ENCODE measurements at places on chromosomes 12 and 14.

DNA sequence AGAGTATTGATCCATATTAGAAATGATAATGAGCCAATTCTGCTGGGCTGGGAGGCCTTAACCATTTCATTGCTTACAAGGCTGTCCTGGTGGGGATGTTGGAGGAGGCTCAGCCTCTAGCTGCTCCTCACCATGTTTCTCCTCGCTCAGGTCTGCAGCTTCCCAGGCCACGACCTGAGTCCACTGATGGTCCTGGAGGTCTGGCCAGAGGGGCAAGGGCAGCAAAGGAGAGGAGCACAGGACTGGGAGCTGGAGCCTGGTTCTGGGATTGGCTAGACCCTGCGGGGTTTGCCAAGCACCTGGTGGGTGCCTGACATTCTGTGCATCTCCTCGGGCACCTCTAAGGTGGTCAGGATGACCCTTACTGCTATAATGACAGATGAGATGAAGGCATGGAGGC is 92.6 kb downstream of the KIF26A start:
- DNase-seq: no peak

DNA sequence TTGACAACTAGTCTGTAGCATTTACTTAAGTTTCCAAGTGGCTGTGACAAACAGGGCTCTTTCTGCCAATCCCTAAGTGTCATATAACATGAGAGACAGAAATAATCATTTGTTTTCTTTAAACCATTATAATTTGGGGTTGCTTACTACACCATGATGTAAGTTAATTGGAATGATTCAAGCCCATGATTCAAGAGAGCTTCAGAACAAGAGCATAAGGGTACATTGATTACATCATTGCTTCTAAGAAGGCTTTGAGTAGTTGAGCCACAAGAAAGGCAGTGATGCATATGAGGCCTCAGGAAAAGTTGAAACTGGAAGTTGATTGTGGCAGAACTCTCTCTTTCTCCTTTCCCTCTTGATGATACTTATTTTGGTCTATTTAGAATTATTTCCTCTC is 444.0 kb downstream of the CCER1 start:
- DNase-seq: no peak

DNA sequence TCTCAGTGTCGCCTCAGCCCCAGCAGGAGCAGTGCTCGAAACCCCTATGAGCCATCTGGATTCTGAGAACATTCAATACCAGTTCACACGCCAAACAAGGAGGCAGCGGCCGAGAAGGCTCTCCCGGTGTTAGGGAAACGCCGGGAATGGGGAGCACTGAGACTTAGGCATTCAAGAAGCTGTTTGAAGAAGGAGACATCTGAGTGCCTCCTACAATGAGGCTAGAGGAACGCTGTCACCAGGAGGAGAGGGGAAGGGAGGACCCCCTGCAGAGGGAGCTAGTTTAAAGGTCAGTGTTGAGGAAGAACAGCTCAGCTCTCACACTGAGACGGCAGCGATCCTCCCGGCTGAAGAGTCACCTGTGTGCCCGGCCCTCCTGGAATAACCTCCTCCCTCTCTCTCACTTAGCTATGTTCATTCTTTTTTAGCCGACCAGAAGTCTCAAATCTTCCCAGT is 69.9 kb downstream of the SERPINA3 start:
- no peak for DNase-seq

GRCh38 chr12:15956413-15957185 is 45.5 kb downstream of the DERA start:
- no peak for DNase-seq

DNA sequence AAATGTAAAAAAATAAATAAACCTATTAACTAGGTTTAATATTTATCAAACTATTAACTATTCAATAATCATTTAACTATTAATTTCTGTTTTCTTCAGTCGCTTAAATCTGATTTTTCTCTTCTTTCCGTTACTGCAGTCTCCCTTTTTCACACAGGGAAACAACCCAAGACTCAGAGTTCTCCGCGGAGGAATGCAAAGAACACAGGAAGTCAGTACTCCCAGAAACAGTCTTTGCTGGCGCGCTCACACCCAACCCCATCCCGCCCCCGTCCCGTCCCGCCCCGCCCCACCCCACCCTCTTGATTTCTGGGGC is 351 bp upstream of the METTL17 start:
- no peak for DNase-seq

DNA sequence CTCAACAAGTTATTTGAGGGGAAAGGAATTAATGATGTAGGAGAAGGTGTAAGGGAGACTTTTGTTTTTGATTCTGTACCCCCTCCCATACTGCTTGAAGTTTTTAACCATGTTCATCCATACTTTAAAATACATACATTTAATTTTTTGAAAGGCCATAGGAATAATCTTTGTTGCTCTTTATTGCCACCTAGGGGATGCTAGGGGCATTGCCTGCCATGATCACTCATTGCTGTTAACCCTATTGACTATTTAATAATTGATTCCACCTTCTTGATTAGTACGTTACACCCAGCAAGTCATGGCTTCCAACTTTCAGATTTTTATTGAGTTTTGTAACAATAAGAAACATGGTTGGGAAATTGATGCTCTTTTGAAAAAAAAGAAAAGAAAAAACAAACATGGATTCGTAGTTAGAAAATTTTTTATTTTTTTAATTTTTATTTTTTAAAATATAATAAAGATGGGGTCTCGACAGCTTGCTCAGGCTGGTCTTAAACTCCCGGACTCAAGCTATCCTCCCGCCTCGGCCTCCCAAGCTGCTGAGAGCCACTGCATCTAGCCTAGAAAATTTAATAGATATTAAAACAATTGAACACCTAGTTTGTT is 8.5 kb upstream of the PRKAB1 start:
- DNase-seq: no peak

- no peak for DNase-seq
Measured at GRCh38 chr12:57191410-57191809, 25.2 kb upstream of the NXPH4 start.

DNA sequence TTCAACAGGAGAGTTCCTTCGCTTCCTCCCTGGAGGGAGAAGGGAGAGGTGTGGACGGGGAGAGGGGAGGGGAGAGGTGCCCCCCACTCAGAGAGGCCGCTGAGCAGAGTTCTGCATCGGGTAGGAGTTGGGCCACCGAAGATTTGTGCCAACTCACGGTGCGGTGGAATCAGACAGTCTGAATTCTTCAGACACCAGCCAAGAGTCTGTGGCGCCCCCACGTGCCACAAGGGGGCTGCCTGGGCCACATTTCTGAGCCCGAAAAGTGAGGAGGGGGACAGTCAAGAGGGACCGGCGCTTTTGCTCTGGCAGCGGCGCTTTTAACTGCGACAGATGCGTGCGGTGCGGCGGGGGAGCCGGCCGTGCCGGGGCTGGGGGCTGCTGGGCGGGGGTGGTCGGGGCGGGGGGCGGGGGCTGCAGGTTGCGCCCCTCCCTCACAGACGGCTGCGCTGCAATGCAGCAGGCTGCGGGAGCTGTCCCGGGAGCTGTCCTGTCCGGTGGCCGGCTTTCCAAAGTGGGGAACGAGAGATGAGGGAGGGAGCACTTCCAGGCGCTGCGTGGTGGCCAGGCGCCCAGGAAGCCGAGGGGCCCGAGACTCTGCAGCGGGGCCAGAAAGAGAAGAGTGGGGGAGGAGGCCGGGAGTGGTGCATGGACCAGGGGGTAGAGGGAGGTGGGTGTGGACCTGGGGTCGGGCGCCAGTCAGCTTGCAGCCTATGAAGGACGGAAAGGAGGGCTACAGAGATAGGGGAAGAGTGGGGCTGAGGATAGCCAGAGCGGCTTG is 975 bp upstream of the RTL1 start:
- no peak for DNase-seq

DNA sequence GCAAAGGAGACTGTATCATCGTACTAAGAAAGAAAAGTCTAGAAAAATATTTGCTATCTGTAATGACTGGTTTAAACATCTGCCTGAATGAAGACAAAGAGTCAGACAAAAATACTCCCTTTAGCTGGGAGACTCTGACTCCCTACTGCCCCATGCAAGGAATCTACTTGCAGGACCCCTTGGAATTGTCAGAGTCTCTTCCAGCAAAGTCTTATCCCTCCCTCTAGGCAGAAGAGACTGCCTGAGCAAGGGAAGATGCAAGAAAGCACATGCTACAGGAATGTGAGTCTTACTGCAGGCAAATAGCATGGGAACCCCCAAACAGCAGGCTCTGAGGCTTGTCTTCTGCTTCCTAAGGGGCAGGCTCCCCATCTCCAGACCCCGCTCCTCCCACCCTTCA is 154.0 kb downstream of the KCNA5 start:
- DNase-seq: no peak

DNA sequence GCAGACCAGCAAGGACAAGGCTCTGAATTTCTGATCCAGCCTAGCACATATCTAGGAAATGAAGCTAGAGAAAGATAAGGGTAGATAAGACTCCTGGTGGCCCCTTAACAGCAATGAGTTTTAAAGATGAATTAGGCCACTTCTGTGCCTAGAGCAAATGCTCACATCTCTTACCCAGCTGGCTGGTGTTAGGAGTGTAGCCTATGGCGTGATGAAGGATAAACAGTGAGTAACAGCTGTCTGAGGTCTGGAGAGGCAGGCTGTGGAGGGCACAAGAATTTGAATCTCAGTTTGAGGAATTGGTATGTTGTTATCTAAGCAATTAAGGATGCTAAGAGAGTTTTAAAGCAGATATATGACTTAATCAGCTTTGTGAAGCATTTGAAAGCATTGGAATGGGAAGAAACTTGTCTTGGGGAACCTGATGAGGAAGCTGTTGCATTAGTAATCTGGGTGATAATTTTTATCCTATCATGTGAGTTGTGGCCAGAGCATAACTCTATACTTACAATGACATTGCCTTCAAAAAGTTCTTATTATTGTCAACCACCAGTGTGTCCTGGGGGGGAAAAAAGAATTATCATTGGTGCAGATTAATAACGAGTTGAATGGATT is 161.8 kb downstream of the SRGAP1 start:
- no peak for DNase-seq

- DNase-seq: no peak
Measured at GRCh38 chr12:107033758-107034739, 47.1 kb upstream of the MTERF2 start.

- no peak for DNase-seq
Measured at GRCh38 chr14:101915871-101916815, 48.2 kb upstream of the DYNC1H1 start.

GRCh38 chr12:34390846-34391700 is 368.8 kb downstream of the ALG10 start:
- no peak for DNase-seq

DNA sequence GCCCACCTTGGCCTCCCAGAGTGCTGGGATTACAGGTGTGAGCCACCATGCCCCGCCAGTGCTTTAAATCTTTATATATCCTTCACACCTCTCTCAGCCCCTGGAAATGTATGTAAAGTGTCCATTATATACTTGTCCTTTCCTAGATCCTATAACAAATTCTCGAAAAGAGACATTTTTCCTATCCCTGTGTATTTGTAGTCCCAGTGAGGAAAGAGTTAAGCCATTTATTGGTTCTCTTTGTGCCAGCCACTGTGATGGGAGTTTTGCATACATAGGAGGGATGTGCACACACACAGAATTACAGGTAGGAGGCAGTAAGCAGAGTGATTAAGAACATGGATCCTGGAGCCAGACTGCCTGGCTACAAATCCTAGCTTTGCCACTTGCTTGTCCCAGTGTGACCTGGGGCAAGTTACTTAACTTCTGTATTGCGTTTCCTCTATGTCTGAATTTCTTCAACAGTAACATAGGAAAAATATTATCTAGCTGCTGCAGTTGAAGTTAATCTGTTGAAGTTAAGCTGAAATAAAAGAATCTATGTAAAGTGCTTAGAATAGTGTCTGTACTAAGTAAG is 2.1 kb upstream of the RABGGTA start:
- DNase-seq: no peak

- DNase-seq: no peak
Measured at GRCh38 chr12:51171884-51172514, 936 bp downstream of the TFCP2 start.

DNA sequence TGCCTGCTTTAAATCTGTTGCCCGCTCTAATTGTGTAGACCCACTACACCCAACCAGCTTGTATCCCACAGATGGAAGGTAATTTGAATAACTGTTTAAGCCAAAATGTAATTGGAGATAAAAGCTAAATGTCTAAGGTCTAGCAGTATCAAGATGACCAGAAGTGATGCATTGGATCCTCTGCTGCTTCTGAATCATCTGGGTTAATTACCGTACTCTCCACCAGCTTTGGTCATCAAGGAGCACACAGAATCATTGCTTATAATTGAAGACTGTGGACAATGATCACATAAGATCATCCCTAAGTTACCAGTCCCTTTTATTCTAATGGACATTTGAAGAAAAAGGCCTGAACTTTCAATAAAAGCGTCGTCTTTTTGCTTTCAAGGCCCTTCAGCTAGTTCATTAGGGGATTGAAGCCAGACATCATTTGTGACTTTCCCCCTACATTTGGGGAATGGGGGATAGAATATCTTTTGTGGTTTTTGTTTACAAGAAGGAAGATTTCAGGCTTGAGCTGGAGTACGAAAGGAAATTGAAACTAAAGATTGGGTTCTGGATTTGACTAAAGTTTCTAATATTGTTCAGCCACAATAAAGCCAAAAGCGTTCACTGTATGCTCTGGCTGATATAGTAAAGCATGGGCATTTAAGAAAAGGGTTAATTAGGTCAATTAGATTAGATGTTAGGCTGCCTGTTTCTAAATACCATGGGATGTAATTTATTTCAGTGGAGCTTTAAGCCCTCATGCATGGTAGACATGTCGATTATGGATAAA is 123.2 kb downstream of the CHST11 start:
- no peak for DNase-seq

- DNase-seq: no peak
Measured at GRCh38 chr12:47947341-47947740, 16.1 kb upstream of the TMEM106C start.

DNA sequence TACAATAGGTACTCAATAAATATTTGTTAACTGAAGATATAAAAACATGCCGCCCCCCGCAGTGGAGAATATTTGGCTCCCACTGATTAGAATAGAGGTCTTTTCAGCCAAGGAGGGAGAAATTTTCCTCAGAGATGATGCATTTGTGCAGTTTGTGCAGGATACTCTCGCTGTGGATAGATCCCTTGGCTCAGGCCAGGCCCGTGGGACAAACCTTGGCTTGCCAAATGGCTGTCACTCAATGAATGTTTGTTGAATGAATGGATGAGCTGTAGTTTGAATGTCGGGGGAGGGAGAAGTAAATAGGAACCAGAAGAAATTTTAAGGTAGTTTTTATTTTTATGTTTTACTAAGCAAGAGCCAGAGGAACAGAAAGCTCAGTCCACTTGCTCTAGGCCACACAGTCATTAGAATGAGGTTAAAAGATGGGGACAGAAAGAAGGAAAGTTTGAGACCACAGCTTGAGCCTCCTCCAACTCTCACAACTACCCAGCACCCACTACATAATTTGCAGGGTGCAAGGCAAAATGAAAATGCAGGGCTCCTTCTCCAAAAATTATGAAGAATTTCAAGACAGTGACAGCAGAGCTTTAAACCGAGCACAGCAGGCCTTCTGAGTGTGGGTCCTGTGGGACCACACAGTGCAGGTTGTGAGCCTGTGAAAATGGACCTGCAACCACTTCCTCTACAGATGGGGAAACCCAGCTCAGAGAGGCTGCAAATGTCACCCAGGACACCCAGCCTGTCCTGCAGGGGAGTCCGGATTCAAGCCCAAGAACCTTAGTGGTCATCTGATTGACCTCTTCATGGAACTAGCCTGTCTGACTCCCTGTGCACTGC is 51.4 kb downstream of the WSCD2 start:
- no peak for DNase-seq
